Activated CD4-positive, alpha-beta T cell treated with anti-CD3 and anti-CD28 coated beads, Interleukin-2, amount 10 ng/mL, durations not matched to agents 7 days and 5 days (primary cell): ENCODE measurements at places on chromosomes 6 and 20. TPM values are rescaled to one million over a fixed set of nuclear protein-coding genes. Genes with fewer than 3 reads are reported as not detected.

Gene IYD
- not detected for total RNA-seq

Gene RTF2
- 107 TPM for total RNA-seq

Gene PXDC1
- total RNA-seq = 0.21 TPM

Gene PSORS1C2
- not detected for total RNA-seq

Gene SOBP
- 0.31 TPM for total RNA-seq
